GM23248 (cell line): ENCODE measurements at places on chromosomes 16 and 17.

DNA sequence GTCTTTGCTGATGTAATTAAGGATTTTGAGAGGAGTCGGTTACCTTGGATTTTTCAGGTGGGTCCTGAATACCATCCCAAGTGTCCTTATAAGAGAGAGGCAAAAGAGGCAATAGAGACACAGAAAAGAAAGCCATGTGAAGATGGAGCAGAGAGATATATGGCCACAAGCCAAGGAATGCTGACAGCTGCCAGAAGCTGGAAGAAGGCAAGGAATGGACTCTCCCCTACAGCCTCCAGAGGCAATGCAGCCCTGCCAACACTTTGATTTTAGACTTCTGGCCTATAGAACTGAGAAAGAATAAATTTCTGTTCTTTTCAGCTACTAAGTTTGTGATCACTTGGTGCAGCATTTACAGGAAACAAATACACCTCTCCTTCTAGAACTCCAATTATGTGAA, 8.2 kb upstream of the RNFT1 start:
- DNase-seq = peak; percentile 3

GRCh38 chr17:77512062-77512946, 371.5 kb downstream of the SEC14L1 start:
- DNase-seq = no peak

GRCh38 chr17:1638171-1638590, 7.4 kb downstream of the SCARF1 start:
- no peak for DNase-seq

DNA sequence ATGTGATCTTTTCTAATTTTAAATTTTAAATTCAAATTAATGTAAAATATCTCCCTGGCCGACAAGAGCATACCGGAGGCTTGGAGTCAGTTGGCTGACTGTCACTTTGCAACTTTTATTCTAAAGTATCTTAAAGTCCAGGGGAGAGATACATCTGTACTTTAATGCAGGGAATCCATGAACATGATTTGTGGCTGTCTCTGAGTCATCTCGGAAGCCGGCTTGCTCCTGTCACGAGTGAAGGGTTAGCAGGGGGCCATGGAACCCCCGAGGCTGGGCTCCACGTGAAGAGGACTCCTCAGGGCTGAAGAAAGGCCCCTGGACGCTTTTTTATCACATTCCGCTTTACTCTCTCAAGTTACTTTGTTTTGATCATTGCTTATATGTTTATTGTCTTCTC, 13.3 kb downstream of the TVP23A start:
- DNase-seq = no peak
